ENCODE measurements at places on chromosomes 3 and 15.

- DNase-seq: no peak
Observed at GRCh38 chr3:31295150-31295765, 237.5 kb upstream of the STT3B start.

DNA sequence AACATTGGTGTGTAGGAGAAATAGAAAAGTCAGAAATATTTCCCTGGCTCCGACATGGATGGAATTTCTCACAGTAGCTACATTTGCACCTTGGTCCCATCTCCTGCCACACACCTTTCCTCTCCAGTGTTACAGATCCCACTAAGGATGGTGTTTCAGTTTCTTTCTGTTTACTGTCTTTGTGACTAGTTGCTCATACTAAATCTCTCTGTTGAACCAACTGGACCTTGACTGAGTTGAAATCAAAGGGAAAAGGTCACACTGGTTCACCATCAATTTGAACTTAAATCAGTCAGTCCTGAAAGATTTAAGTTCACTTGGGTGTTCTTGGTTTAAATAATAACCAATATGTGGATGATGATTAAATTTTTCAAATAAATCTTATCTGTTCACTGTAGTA lies 754.2 kb downstream of the OTOL1 start:
- DNase-seq: no peak

- DNase-seq: no peak
Observed at GRCh38 chr15:89179966-89180875, 41.2 kb downstream of the RLBP1 start.

- no peak for DNase-seq
Observed at GRCh38 chr3:191972714-191973398, 511.9 kb downstream of the PYDC2 start.

- DNase-seq: no peak
Observed at GRCh38 chr3:58411036-58411435, 22.6 kb downstream of the PDHB start.

DNA sequence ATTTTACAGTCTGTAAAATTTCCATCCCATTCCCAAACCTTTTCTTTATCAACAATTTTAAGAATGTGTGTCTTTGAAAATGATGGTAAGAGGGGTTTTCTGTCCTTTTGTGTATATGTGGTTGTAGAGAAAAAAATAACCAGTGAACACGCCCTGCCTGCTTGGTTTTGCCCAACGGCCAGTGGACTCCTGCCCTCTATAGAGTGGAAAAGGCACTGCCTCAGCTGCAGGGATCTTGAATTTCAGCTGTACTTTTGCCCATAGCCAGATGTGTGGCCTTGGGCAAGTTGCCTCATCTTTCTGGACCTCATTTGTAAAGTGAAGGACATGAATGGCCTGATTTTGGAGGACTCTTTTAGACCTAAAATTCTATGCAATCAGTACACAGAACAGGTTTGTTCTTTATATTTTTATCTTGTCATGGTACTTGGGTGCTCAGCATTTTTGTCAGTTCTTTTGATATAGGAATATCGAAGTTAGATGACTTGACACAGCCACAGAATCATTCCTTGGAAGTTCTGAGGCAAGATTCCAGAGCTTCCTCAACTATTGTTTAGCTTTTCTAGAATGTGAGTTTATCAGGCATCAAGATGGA lies 81.0 kb downstream of the CLDN11 start:
- DNase-seq: no peak

DNA sequence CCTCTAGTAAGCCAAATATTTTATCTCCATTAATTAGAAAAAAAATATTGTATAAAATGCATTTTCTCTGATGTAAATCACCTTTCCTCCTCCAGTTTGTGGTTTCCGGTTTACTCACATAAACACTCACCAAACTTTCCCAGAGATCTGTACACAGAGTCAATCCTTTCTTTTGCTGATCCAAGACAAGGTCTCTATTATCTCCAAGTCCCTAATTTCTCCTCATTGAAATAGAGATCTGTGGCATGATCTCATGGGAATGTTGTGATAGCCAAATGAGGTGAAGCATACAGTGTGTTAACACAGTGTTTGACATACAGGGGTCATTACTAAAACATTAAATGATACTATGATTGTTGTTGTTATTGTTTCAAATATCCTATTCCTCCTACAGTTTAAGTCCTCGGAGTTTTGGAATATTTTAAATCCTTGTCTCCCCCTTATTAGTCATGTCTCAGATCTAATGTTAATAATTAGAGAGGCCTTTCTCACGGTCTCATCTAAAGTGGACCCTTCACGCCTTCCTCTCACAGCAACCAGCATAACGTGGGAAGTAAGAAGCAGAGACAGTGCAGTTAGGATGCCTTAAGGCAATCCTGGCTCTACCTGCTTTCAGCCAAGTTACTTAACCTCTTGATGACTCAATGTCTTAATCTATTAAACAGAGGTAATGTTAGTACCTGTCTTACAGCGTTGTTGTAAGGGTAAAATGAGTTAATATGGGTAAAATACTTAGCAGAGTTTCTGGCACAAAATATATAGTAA lies 333.3 kb downstream of the GRM7 start:
- no peak for DNase-seq

DNA sequence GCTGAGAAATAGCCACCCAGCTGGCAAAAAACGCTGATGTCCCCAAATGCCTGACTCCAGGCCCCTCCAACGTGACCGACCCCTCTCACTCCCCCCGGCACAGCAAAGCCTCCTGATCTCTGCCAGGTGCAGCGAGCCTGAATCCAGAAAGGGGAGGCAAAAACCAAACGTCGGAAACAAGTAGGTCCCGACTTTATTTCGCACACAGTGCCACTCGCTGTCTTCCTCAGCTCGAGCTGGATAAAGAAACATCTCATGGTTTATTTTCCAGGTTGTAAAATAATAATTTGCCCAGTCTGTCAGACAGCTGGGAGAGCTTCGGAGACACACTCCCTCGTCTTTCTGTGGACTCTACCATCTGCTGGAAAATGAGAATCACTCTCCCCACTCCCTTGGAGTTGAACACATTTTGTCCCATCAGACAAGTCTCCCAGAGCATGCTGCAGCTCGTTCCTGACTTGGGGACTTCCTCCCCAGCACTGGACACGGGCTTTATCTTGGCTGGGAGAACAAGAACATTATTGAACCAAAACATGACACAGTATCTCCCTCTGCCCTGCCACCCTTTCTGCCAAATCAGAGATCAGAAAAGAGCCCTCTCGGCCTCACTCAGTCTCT lies 142.8 kb downstream of the NUP210 start:
- no peak for DNase-seq

DNA sequence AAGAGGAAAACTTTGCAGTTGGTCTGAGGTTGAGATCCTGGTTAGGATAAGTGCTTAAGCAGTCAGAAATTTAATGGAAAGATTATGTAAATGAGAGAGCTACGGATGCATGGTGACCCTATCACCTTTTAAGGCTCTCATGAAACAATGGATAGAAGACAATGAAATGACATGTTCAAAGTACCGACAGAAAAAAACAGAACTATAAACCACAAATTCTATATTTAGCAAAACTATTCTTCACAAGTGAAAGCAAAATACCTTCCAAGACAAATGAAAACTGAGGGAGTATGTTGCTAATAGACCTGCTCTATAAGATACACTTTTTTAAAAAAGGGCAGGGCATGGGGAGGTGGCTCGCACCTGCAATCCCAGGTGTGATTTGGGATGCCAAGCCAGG lies 32.2 kb downstream of the DNAAF4 start:
- DNase-seq: no peak

GRCh38 chr15:78035861-78036476 lies 41.5 kb downstream of the TBC1D2B start:
- no peak for DNase-seq

- no peak for DNase-seq
Observed at GRCh38 chr15:54618120-54618519, 578.6 kb downstream of the RSL24D1 start.

GRCh38 chr3:122299872-122300460 lies 25.1 kb upstream of the CSTA start:
- no peak for DNase-seq

DNA sequence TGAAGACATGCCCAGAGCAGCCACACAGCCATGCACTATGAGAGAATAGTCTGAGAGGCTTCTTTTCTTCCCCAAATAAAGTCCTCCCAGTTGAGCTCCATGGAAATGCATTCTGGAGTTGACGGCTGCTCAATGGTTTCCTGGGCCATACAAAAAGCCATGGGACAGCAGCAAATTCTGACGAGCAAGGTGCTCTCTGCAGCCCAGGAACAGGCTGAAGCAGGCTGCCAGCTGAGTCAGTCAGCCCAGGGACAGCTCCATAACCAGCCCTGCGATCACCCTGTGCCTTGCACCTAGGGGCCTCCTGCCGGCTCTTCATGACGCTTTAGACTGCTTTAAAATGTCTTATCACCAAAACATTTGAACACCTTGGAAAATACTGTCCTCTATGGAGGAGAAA lies 256.3 kb upstream of the CHRNA7 start:
- DNase-seq: no peak

- DNase-seq: no peak
Observed at GRCh38 chr3:127539366-127540060, 51.0 kb downstream of the TPRA1 start.

- DNase-seq: no peak
Observed at GRCh38 chr3:152595975-152596821, 238.7 kb upstream of the P2RY1 start.

DNA sequence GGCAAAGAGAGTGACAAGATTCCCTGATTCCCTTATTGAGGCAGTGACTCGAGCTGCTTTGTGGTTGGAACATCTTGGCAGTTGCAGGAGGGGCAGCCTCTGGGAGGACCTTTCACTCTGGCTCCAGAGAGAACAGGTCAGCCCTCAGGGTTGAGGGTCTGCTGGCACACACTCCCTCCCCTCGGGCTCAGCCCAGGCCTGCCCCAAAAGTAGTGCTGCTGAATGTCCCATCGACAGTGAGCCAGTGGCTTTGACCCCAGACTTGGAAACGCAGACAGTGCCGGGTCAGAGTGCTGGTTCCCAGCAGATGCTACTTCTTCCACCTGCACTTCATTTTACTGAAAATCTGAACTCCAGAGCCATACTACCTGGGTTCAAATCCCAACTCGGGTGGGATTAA lies 25.6 kb upstream of the ATP2B2 start:
- DNase-seq: no peak

GRCh38 chr3:186143250-186143649 lies 34.4 kb upstream of the ETV5 start:
- DNase-seq: no peak

DNA sequence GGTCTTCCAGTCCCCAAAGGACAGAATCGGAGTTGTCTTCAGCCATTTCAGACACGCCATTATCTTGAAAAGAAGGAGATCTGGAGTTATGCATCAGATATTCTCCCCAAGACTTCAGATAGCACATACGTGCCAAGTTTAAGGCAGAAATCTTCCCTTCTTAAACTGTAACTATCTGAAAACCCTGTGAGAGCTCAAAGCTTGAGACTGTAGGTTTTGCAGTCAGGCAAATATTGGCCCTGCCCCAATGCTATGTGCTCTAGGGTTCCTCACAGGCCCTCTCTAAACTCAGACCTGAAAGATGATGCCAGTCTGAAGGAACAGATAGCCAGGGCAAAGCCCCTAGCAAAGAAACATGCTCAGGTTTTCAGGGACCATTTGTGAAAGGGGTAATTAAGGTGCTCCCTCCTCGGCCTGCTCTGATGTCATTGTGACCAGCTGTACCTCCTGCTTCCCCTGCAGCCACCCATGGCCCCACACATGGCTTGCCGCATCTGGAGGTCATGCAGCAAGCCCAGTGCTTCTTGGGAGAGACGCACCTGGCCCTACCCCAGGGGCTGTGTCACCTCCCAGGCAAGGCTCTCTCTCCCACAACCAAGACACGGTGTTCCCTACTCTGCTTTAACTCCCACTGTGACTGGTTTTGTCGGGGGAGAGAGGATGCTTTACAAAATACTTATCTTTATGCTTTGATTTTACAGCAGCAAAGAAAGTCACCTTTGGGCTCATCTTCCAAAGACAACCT lies 53.4 kb upstream of the POMGNT2 start:
- DNase-seq: no peak

Measured in NCI-H1417 (cell line).